ENCODE measurements at places on chromosomes 5 and 9. TPM values are rescaled to one million over a fixed set of nuclear protein-coding genes. Genes with fewer than 3 reads are reported as not detected.

Gene PCDHGC4
- 5.0 TPM for total RNA-seq

Gene JADE2
- total RNA-seq = 58.2 TPM

Gene REEP2
- 5.9 TPM for total RNA-seq

Gene FIBCD1
- total RNA-seq = 2.4 TPM

Gene GABBR2
- 8.3 TPM for total RNA-seq

Gene CCNO
- total RNA-seq = 0.14 TPM

Gene IL9
- total RNA-seq = not detected

Gene PIP5K1B
- under 0.01 TPM for total RNA-seq

Gene ATOX1
- 59.3 TPM for total RNA-seq

Gene GDF9
- total RNA-seq = 0.22 TPM

Gene BARHL1
- total RNA-seq = not detected

Gene TXN
- total RNA-seq = 215 TPM

Gene PCDHGA3
- total RNA-seq = 5.5 TPM

Gene UNC5A
- total RNA-seq = not detected

Gene C9
- 0.44 TPM for total RNA-seq

Gene MOCS2
- 32.6 TPM for total RNA-seq

Gene ERCC8
- 13.3 TPM for total RNA-seq

Gene ORM1
- total RNA-seq = not detected

Gene OR2S2
- total RNA-seq = 0.22 TPM

Gene FBP2
- not detected for total RNA-seq

Gene NRARP
- total RNA-seq = 0.43 TPM

Gene TMEM215
- not detected for total RNA-seq

Gene EEIG1
- 26.3 TPM for total RNA-seq

Gene MVB12B
- 2.6 TPM for total RNA-seq

Gene SV2C
- total RNA-seq = not detected

Gene SYK
- under 0.01 TPM for total RNA-seq

Gene DND1
- 0.44 TPM for total RNA-seq

Gene PCDH12
- total RNA-seq = not detected

Gene DAB2IP
- total RNA-seq = 27.1 TPM

Gene ZDHHC11B
- 0.22 TPM for total RNA-seq

Gene NMUR2
- under 0.01 TPM for total RNA-seq

Gene GFRA3
- total RNA-seq = not detected

Gene ANKRD34B
- not detected for total RNA-seq

Gene NR6A1
- total RNA-seq = 0.66 TPM

Gene CARTPT
- total RNA-seq = not detected

Gene PCDHGA10
- total RNA-seq = 14.0 TPM

Gene NR2F1
- total RNA-seq = 87.2 TPM

Gene RRAGA
- total RNA-seq = 47.9 TPM

Gene PITX1
- total RNA-seq = 76.3 TPM

Gene IFNA2
- total RNA-seq = not detected

Gene RNF38
- total RNA-seq = 11.6 TPM

Gene MCIDAS
- total RNA-seq = not detected

Gene LCN15
- not detected for total RNA-seq

Gene HOMER1
- 2.4 TPM for total RNA-seq

Gene TMC1
- total RNA-seq = 0.86 TPM

Gene FLT4
- under 0.01 TPM for total RNA-seq

Gene SVEP1
- total RNA-seq = 16.2 TPM

Gene TERT
- total RNA-seq = not detected

Gene GTF2H2
- total RNA-seq = 28.2 TPM

Gene PCDHGA11
- 12.7 TPM for total RNA-seq

Measured in placental pericyte (primary cell).